ENCODE measurements at places on chromosomes 2 and 18. TPM values are rescaled to one million over a fixed set of nuclear protein-coding genes. Genes with fewer than 3 reads are reported as not detected.

The WIPF1 gene
- total RNA-seq, result 20.9 TPM

- DNase-seq, result no peak
These were observed 27.8 kb downstream of the MBD5 start for GRCh38 chr2:148048475-148049221.

The SOX11 gene
- 2.8 TPM for total RNA-seq

The AKAIN1 gene
- not detected for total RNA-seq

Data from cardiac septum (tissue), 1 donor.